AG09309 (cell line): ENCODE measurements at places on chromosomes 2 and 18.

GRCh38 chr2:58731488-58731869 is 490.4 kb upstream of the FANCL start:
- no peak for DNase-seq

DNA sequence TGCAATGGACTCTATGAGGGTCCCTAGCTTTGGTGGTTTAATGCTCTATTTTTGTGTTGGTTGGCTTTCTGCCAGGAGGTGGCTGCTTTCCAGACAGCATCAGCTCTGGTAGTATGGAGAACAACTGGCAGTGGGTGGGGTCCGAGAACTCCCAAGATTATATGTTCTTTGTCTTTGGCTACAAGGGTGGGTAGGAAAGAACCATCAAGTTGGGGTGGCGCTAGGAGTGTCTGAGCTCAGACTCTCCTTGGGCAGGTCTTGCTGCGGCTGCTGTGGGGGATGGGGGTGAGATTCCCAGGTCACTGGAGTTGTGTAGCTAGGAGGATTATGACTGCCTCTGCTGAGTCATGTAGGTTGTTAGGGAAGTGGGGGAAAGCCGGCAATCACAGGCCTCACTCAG is 976.1 kb upstream of the GYPC start:
- DNase-seq: no peak

DNA sequence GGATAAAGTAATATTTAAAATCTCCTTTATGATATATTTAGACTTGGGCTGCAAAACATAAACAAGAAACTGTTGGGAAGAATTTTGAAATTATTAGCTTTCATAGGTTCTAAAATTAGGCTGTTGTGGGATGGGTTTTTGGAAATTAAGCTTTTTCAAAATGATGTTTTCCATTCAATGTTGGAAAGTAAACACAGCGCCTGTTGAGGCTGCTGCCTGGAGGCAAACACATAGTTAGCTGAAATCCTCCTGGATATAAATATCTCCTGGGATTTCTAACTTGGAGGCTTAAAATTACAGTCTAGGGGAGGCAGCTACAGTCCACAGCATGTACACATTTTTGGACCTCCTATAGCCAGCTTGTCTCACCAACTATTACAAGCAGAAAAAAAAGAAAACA is 197.3 kb downstream of the DCC start:
- no peak for DNase-seq

GRCh38 chr2:45890819-45891218 is 239.3 kb downstream of the PRKCE start:
- DNase-seq: no peak

- no peak for DNase-seq
These were observed 13.9 kb downstream of the IL37 start for GRCh38 chr2:112924821-112925220.

- DNase-seq: no peak
These were observed 198.4 kb downstream of the AFF3 start for GRCh38 chr2:99944019-99944418.

DNA sequence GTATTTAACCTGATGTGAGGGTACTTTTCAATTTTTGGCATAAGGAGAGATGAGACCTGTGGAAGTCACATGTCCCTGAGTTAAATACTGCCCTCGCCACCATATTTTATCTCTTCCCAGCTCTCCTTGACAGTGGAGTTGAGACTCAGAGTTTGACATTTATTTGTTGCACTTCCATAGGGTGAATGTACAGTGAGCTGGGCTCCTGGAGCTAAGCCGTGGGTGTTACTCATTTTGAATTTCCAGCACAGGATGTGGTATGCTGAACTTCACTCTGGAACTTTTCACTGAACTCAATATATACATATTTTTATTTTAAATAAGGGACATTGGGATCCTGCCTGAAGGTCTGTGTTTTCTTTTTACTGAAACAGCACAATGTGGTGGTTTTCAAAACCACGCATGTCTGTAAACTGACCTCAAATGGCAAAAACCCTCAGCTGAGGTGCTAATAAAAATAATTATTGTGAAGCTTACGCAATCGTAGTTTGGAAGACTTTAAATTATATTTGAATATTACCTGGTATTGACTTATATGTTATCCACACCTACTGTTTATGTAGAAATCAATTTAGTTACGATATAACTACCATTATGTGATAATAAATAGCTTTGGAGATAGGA is 12.1 kb downstream of the RNF144A start:
- DNase-seq: no peak

GRCh38 chr18:50982802-50983179 is 15.0 kb downstream of the ELAC1 start:
- DNase-seq: no peak

DNA sequence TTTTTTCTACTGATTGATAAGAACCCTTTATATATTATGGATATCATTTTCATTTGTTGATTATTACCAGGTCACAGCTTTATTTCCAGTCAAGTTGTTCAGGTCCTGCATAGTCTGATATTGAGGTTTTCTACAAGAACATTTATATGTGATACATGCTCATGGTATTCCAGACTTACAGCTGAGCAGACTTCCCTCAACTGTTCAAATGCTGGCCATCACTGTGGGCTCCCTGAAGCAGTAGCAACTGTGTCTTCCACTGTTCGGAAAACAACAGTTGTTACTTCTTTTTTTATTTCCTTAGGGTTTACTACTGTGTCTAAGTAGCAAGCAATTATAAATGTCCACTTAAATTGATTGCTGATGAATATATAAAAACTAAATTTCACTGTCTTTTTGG is 79.5 kb downstream of the DGKD start:
- DNase-seq: no peak

- DNase-seq: peak; percentile 13
These were observed 510.3 kb downstream of the RNF144A start for GRCh38 chr2:7427293-7428060.

GRCh38 chr2:174025271-174026121 is 60.3 kb upstream of the SP3 start:
- DNase-seq: peak; percentile 90

DNA sequence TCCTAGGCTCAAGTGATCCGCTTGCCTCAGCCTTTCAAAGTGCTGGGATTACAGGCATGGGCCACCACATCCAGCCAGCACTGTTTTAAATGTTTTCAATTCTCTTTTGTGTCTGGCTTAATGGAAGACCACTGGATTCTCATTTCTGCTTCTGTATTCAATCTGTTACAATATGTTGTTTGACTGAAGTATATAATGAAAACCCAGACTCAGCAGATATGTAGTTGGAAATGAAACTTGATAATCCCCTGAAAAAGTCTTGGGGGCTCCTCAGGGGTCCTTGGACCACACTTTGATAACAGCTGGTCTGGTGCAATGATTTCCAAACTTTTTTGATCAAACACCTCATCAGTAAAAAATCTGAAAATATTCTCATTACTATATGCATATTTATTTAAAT is 132.7 kb downstream of the ATAD2B start:
- DNase-seq: no peak

- no peak for DNase-seq
These were observed 1626.3 kb upstream of the CELF4 start for GRCh38 chr18:39191931-39192330.

DNA sequence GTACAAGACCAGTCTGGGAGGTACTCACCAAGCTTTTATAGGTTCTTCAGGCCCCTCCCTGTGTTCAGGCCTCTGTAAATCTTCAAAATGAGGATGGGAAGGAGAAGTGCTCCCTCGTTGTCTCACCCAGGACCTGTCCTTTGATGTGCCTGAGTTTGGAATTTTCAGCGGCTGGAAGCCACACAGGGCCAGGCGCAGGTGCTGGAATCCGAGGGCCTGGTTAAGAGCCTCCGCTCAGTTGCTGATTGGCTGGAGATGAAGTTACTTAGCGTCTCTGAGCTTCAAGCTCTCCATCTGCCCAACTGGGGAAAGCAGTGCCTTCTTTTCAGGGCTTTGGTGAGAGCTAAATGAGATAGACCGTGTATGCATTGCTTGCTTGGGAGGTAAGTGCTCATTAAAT is 30.0 kb downstream of the HJURP start:
- no peak for DNase-seq

GRCh38 chr2:17822445-17823117 is 6.3 kb downstream of the MSGN1 start:
- no peak for DNase-seq

DNA sequence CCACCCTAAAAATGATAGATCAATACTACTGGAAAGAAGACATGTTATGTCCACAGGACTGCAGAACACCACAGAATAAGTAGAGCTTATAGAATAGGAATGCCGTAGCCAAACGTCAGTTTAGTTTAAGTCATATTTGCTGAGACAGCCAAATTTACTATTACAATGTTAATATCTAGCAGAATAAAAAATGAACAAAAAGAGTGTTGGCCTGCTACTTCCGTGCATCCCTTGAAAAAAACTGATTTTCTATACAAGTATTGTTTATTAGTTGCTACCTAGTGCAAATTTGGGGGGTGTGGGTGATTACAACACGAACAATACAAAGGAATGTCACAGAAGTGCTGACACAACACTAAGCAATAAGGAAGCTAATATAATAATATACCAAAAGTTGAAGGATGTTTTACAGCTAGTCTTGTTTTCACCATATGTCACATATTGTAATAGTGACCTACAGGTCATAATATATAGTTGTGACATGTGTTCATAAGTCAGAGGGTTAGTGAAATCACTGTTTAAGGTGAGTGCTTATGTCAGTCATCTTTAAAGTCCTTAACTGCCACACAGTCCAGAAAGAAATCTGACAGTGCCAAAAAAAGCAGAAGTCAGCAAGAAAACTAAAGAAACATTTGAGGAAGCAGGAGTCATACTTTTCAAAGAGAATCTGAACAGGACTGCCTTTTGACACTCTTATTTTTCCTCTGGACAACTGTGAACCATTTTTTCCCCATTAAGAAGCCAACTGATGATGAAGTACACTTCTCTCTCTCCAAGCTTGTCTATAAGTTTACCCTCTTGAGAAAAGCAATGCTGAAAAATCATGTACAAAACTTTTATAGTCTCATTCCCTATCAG is 376.4 kb downstream of the ZEB2 start:
- DNase-seq: no peak

DNA sequence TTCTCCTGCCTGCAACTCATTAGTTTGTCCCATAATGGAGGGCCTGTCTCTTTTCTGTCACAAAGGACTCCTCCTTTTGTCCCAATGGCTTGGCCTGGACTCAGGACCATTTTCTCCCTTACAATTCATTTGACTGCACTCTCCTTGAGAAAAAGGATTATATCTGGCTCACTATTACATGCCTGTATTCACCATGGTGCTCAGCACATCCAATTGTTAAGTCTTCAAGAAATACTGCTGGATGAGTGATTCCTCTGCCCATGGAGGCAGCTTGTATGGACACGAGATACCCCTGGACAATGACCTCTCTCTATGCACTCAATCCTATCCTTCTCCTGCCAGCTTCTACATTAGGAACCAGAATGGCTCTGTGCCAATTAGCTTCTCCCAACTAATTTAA is 47.0 kb downstream of the CHST9 start:
- DNase-seq: no peak

- DNase-seq: no peak
These were observed 171.1 kb downstream of the PAX3 start for GRCh38 chr2:222127660-222128059.

GRCh38 chr18:22493940-22494339 is 76.2 kb upstream of the CTAGE1 start:
- no peak for DNase-seq

DNA sequence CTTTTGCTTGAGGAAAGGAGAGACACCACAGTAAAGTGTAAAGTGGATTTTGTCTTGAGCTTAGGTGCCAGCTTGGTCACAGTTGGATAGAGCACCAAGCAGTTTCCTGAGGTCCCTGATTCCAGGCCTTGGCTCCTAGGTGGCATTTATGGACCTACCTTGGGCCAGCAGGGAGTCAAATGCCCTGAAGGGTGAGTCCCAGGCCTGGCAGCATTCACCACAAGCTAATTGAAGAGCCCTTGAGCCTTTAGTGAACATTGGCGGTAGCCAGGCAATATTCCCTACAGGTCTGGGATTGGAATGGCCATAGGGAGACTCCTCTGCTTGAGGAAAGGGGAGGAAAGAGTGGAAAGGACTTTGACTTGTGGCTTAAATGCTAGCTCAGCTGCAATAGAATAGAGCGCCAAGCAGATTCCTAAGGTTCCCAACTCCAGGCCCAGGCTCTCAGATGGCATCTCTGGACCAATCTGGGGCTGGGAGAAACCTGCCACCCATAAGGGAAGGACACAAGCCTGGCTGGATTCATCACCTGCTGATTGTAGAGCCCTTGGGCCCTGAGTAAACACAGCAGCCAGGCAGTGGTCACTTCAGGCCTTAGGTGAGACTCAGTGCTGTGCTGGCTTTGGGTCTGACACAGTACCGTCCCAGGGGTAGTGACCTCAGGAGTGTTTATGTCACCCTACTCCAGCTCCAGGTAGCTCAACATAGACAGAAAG is 137.5 kb upstream of the OTOS start:
- DNase-seq: no peak

GRCh38 chr18:59520562-59521355 is 161.7 kb upstream of the LMAN1 start:
- no peak for DNase-seq

- DNase-seq: no peak
These were observed 93.5 kb upstream of the SLC14A2 start for GRCh38 chr18:45521777-45522176.
